ENCODE measurements at places on chromosomes 7 and 10. TPM values are rescaled to one million over a fixed set of nuclear protein-coding genes. Genes with fewer than 3 reads are reported as not detected.

- H3K36me3 ChIP-seq: no peaks in the 10 kb centered on the region
- no peak overlapping the region for H3K27ac ChIP-seq
- no peaks in the 10 kb centered on the region for H3K27me3 ChIP-seq
Measured at GRCh38 chr10:131744346-131744745, 156.5 kb upstream of the PPP2R2D start.

- H3K4me3 ChIP-seq: no peak overlapping the region
- no peaks in the 10 kb centered on the region for H3K36me3 ChIP-seq
- H3K4me1 ChIP-seq: no peaks in the 10 kb centered on the region
- peaks cover 2% of the 10 kb centered on the region for H3K27me3 ChIP-seq
Measured at GRCh38 chr10:8035006-8035640, 19.4 kb upstream of the GATA3 start.

DNA sequence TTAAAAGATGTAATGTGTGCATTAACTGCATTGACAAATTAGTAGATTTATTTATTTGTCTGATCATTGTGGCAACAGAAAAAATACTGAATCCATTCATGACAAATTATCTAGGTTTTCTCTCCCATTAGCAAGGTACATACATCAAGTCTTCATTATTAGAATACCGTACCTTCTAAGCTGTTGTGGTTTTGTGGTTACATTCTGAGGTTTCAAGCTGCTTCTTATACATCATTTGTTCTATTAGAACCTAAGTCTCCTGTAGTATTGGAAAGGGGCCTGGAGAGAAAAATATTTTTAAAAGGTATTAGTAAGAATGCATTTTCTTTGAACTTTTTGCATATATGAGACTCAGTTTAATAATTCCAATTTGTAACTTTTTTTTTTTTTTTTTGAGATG lies 26.3 kb upstream of the CACNB2 start:
- no peak for DNase-seq
- H3K4me1 ChIP-seq: no peaks in the 10 kb centered on the region
- H3K27me3 ChIP-seq: no peaks in the 10 kb centered on the region
- no peaks in the 10 kb centered on the region for H3K36me3 ChIP-seq
- no peak overlapping the region for H3K27ac ChIP-seq

DNA sequence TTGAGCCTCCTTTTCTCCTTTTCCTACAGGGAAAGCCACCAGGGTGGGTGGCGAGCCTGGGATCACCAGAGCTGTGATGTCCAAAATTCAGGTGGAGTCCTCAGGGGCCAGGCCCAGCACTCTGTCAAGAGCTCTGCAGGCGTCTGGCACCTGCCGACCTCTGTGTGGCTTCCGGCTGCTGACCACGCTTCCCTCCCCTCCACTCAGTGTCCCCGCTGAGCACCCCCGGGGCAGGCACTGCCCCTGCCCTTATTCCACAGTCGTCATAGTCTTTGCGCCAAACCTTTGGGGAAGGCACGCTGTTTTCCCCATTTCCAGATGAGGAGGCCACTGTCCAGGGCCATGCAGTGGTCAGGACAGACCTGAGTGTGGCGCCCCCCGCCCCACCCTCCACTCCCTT lies 7.5 kb downstream of the MTG1 start:
- H3K27me3 ChIP-seq: no peaks in the 10 kb centered on the region
- no peak overlapping the region for H3K4me3 ChIP-seq
- H3K27ac ChIP-seq: no peak overlapping the region
- H3K4me1 ChIP-seq: no peaks in the 10 kb centered on the region
- DNase-seq: no peak
- peaks cover 3% of the 10 kb centered on the region for H3K36me3 ChIP-seq

DNA sequence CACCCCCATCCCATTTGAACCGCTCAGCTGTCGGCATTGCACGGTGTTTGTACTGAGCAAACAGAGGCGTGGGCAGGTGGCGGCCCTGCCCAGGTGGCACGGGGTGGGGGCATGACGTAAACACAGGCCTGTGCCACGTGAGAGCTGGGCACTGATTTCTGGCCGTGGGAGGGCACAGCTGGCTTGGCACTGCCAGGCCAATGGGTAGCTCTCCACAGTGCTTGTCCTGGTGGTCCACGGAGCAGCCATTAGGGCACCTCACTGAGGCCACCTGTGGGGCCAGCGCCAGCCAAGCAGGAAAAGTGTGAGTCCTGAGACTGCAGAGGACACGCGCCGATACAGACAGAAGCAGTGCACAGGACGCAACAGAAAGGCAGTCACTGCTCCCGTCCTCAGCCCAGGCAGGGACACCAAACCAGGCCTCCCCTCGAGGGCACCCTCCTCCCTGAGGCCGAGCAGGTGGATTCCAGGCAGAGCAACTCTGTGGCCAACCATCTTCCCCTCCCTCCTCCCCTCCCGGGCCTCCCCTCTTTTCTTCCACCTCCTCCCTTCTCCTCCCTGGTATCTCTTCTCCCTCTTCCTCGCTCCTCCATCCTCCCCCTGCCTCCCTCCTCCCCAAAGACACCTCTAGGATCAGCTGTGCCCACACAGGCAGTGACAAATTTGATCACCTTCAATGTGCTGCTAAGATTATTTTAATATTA lies 258.7 kb downstream of the ELFN1 start:
- no peaks in the 10 kb centered on the region for H3K4me1 ChIP-seq
- no peak overlapping the region for H3K4me3 ChIP-seq
- DNase-seq: no peak
- H3K27me3 ChIP-seq: no peaks in the 10 kb centered on the region
- H3K27ac ChIP-seq: no peak overlapping the region

DNA sequence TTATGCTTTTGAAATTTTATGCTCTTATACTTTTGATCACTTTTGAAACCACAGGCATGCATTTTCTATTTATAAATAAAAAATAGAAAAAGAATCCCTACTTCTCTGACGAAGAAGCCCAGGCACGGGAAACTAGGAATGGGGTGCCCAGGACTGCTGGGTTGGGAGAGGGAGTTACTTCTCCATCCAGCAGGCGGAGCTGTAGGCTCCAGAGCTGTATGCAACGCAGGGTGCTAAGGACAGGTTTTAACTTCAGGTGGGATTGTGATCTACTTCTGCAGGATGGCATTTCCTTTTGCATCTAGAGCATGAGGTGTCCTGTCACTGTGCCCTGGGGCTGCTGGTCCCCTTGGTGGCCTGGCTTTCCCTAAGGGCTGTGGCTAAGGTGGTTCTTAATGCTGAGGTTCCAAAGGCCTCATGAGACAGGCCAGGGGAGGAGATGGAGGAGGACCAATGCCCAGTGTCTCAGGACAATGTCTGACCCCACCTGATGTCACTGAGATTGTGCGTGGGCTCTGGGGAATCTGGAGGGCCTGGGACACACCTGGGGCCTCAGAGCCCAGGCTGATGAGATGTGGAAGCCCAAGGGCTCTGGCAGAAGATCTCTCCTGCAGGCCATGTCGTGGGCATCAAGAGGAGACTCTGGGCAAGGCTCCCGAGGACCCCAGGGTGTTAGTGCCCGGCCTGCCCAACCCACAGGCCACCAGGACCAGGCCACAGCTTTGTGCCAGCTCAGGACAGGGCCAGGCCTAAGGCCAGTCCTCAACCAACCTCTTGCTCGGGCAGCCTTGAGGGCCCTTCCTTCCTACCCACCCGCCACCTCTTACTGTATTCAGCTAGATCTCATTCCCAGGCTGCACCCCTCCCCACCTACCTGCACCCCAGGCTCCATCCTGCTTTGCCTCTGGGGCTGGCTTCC lies 507 bp downstream of the CCDC201 start:
- no peak overlapping the region for H3K27ac ChIP-seq
- no peaks in the 10 kb centered on the region for H3K27me3 ChIP-seq
- no peak overlapping the region for H3K4me3 ChIP-seq
- H3K36me3 ChIP-seq: no peaks in the 10 kb centered on the region
- no peak for DNase-seq

DNA sequence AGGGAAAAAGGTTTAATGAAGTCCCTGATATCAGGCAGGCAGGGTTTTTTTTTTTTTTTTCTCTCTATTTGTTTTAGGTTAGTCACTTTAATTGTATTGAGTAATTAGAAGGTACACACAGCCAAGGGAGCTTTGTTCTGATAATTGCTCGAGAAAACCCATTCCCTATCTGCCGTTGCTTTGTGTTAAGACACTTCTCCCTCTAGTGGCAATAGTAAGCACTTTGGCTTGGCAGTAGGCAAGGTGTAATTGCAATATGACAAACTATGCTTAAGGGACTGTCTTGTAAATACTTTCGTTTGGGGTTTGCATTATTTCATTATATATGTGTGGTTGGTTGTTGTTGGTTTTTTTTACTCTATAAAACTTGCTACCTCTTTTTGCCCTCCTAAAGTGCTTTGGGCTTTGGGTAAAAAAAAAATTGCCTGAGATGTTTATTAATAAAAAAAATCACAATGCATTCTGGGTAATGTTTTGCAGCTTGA lies 113.4 kb downstream of the BTRC start:
- DNase-seq: no peak
- no peak overlapping the region for H3K27ac ChIP-seq
- H3K4me1 ChIP-seq: no peaks in the 10 kb centered on the region
- H3K36me3 ChIP-seq: no peaks in the 10 kb centered on the region
- H3K27me3 ChIP-seq: no peaks in the 10 kb centered on the region
- no peak overlapping the region for H3K4me3 ChIP-seq

DNA sequence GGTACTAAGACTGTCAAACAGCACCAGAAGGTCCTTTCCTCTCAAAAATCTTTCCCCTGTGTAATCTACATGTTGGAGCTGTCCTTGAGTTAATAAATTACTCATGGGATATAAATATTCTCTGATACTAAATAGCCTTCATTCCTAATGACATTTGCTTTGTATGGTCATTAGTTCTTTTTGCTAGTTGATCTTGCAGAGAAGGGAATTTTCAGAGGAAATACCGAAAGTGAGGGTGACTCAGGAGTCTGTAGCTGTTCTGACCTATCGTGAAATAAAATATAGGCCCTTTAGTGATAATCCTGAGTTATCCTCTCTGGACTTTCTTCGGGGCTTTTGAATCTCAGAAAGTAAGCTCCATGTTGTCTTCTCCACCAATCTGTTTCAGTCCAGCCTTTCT lies 19.4 kb upstream of the CLDN12 start:
- H3K4me3 ChIP-seq: no peak overlapping the region
- no peak overlapping the region for H3K27ac ChIP-seq
- no peaks in the 10 kb centered on the region for H3K27me3 ChIP-seq

GRCh38 chr10:88108115-88108610 lies 244.7 kb downstream of the PTEN start:
- no peaks in the 10 kb centered on the region for H3K36me3 ChIP-seq
- peaks cover 2% of the 10 kb centered on the region for H3K4me1 ChIP-seq

GRCh38 chr7:28623863-28624262 lies 211.5 kb downstream of the CREB5 start:
- DNase-seq: no peak
- H3K36me3 ChIP-seq: no peaks in the 10 kb centered on the region
- no peak overlapping the region for H3K27ac ChIP-seq

- no peak overlapping the region for H3K4me3 ChIP-seq
- no peaks in the 10 kb centered on the region for H3K27me3 ChIP-seq
- H3K36me3 ChIP-seq: no peaks in the 10 kb centered on the region
- no peak for DNase-seq
- H3K27ac ChIP-seq: no peak overlapping the region
- no peaks in the 10 kb centered on the region for H3K4me1 ChIP-seq
Measured at GRCh38 chr7:84055904-84056605, 138.5 kb downstream of the SEMA3A start.

GRCh38 chr10:62025901-62026879 lies 124.7 kb downstream of the ARID5B start:
- H3K4me1 ChIP-seq: peaks cover 11% of the 10 kb centered on the region
- peak overlapping the region; percentile 67 for H3K27ac ChIP-seq
- H3K4me3 ChIP-seq: no peak overlapping the region
- DNase-seq: no peak
- H3K36me3 ChIP-seq: no peaks in the 10 kb centered on the region

GRCh38 chr10:18294633-18295032 lies 154.4 kb downstream of the CACNB2 start:
- H3K27ac ChIP-seq: no peak overlapping the region
- H3K27me3 ChIP-seq: no peaks in the 10 kb centered on the region
- H3K4me3 ChIP-seq: no peak overlapping the region

DNA sequence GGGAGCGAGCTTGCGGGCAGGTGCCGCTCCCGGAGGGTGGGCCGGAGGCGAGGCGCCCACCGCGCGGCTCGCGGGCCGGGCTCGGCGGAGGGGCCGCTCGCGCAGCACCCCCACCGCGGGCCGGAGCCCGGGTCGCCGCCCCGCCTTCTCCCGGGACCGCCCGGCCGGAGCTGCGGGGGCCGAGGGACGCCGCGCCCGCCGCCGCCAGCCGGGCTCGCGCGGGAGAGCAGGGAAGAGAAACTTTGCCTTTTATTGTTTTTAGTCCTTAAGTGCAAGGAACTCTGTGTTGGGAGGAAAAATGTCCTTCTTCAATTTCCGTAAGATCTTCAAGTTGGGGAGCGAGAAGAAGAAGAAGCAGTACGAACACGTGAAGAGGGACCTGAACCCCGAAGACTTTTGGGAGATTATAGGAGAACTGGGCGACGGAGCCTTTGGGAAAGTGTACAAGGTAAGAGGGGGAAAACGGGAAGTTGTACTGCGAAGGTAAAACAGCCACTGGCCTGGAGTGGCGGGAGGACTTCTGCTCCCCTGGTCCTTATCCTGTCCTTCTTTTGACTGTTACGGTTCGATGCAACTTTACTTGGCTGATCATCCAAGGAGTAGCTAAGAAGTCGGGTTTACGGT lies 620 bp downstream of the SLK start:
- H3K27me3 ChIP-seq: no peaks in the 10 kb centered on the region
- H3K4me3 ChIP-seq: peak overlapping the region; percentile 100
- no peak for DNase-seq
- no peaks in the 10 kb centered on the region for H3K36me3 ChIP-seq

DNA sequence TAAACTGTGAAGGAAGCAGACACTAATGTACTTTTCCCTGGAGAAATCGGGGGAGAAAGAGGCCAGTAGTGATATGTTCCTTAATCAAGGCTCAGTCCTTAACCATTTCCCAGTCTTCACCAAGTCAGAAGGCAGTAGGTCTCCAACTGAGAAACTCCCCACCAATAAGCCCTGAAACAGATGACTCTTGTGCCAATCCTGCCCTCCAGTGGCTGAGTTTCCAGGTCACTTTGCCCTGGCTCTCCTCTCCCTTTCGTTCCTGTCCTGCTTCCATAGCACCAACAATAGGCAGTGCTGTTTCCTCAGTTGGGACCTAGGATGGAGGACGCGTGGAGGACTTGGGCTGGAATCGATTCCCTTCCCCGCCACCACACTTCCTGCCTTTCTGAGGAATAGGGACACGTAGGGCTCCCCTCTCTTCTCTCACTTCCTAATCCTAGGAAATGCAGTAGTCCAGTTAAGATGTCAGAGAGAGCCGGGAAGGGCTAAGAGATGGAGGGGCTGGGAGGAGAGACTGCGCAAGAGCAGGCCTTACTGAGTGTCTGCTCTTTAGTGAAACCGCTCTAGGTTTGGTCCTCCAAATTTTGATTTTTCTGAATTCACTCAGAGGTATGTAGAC lies 23.4 kb downstream of the ATOH7 start:
- no peak overlapping the region for H3K4me3 ChIP-seq
- H3K27ac ChIP-seq: no peak overlapping the region
- H3K4me1 ChIP-seq: no peaks in the 10 kb centered on the region
- H3K27me3 ChIP-seq: no peaks in the 10 kb centered on the region
- H3K36me3 ChIP-seq: no peaks in the 10 kb centered on the region
- no peak for DNase-seq

NKX1-2 gene
- total RNA-seq: not detected

IL6 gene
- 13.1 TPM for total RNA-seq

ELOVL3 gene
- total RNA-seq: not detected

BEND7 gene
- total RNA-seq: 28.0 TPM

HYAL4 gene
- total RNA-seq: not detected

FXYD4 gene
- total RNA-seq: not detected
